ENCODE measurements at places on chromosomes 5 and 9. TPM values are rescaled to one million over a fixed set of nuclear protein-coding genes. Genes with fewer than 3 reads are reported as not detected.

GRCh38 chr5:157574456-157575380 lies 857 bp downstream of the ADAM19 start:
- peaks cover 9% of the 10 kb centered on the region for H3K36me3 ChIP-seq
- peaks cover 19% of the 10 kb centered on the region for H3K4me1 ChIP-seq
- peak overlapping the region; percentile 89 for H3K4me3 ChIP-seq
- DNase-seq, result peak; percentile 89

NEUROG1 gene
- not detected for total RNA-seq

- H3K4me3 ChIP-seq, result no peak overlapping the region
- H3K4me1 ChIP-seq, result peaks cover 10% of the 10 kb centered on the region
- H3K27ac ChIP-seq, result no peak overlapping the region
These were observed 43.7 kb downstream of the STK10 start for GRCh38 chr5:172144291-172144815.

SLC1A3 gene
- total RNA-seq, result 76.9 TPM

- H3K4me3 ChIP-seq, result no peak overlapping the region
- H3K27me3 ChIP-seq, result no peaks in the 10 kb centered on the region
- no peaks in the 10 kb centered on the region for H3K4me1 ChIP-seq
- H3K36me3 ChIP-seq, result no peaks in the 10 kb centered on the region
- no peak for DNase-seq
These were observed 294.8 kb downstream of the ASTN2 start for GRCh38 chr9:117120061-117120460.

IFNA13 gene
- not detected for total RNA-seq

TICAM2 gene
- total RNA-seq, result 9.1 TPM

DNA sequence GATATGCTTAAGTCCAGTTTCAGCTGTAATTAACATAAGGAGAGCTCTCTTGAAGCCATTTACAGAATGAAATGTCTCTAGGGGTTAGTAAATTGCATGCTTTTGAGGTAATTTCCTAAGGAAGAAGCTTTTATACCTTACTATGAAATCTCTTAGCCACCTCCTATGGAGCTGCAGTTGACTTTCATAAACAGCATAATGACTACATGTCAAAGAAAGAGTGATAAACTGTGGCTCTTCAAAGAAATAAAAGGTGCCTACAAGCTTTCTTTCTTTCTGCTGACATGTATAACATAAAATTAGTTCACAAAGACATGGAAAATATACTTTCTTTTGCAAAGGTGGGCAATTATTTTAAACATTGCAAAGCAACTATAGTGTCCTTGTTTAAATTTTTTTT lies 90.8 kb downstream of the TMEM167A start:
- H3K4me3 ChIP-seq, result no peak overlapping the region
- no peaks in the 10 kb centered on the region for H3K27me3 ChIP-seq
- no peak for DNase-seq
- no peak overlapping the region for H3K27ac ChIP-seq
- H3K4me1 ChIP-seq, result no peaks in the 10 kb centered on the region

CMYA5 gene
- 2.1 TPM for total RNA-seq

DNA sequence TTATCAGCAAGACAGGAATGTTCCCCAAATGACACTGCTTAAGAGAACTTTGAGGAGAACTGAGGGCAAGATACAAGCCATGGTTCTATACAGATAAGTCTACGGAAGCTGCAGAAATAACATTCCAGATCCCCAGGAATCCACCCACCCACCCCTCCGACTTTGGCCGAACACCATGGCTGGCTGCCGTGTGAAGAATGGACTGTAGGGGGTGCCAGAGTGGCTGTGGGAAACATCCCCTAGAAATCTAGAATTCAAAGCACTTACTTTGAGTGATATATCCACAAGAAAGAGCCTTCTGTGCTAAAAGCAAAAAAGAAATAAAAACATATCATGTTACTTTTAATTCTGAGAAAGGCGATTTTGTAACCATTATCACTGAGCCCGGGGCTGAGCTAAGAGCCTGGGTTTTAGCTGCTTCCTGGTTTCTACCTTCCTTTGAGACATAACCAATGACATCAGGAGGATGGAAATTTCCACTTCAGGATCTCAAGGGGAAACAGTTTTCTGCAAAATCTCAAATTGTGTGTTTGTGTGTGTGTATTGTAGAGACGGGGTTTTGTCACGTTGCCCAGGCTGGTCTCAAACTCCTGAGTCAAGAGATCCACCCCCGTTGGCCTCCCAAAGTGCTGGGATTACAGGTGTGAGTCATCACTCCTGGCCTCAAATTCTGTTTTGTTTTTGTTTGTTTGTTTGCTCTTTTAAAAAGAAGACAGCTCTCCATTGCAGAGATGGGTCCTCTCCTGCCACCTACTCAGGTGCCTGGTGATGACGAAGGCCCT lies 36.4 kb downstream of the GGTA1 start:
- no peak overlapping the region for H3K27ac ChIP-seq
- peak; percentile 82 for DNase-seq
- no peak overlapping the region for H3K4me3 ChIP-seq
- H3K36me3 ChIP-seq, result no peaks in the 10 kb centered on the region
- peaks cover 21% of the 10 kb centered on the region for H3K27me3 ChIP-seq

NIPAL4 gene
- total RNA-seq, result not detected

DMGDH gene
- 7.2 TPM for total RNA-seq

CMBL gene
- total RNA-seq, result 9.0 TPM

CLINT1 gene
- 85.5 TPM for total RNA-seq

PCDHB1 gene
- total RNA-seq, result not detected

DNA sequence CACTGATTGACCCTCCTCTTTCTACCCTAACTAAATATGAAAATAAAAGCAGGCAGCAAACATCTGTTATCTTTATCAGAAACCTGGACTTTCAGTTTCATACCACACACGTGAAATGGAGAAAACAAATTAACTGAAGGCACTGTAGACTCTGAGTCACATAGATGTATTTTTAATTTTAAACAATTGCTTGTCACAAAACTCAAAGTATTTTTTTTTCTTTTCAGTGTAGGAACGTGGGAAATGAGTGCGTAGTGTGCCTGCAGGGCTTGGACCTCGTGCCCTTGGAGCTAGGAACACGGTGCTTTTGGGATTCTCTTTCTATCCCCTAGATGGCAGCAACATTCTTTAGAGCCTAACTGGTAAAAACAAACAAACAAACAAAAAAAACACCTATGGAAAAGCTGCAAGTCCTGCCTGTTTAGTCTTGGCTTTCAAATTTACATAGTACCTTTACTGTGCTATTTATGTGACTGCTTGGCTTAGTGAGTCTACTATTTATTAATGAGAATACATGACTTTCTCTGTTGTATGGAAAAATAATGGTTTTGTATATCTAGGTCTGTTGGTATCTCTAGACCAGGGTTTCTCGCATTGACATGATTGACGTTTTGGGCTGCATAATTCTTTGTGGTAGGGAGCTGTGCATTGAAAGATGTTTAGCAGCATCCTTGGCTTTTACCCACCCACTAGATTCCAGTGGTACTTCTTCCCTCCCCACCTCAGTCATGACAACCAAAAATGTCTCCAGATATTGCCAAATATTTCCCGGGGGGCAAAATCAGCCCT lies 16.8 kb upstream of the ACTBL2 start:
- H3K27me3 ChIP-seq, result no peaks in the 10 kb centered on the region
- H3K4me1 ChIP-seq, result peaks cover 19% of the 10 kb centered on the region
- no peaks in the 10 kb centered on the region for H3K36me3 ChIP-seq
- H3K27ac ChIP-seq, result peak overlapping the region; percentile 58
- DNase-seq, result no peak

SGCD gene
- total RNA-seq, result 33.3 TPM

FOXD4 gene
- 0.29 TPM for total RNA-seq

HAVCR1 gene
- 0.36 TPM for total RNA-seq

DNA sequence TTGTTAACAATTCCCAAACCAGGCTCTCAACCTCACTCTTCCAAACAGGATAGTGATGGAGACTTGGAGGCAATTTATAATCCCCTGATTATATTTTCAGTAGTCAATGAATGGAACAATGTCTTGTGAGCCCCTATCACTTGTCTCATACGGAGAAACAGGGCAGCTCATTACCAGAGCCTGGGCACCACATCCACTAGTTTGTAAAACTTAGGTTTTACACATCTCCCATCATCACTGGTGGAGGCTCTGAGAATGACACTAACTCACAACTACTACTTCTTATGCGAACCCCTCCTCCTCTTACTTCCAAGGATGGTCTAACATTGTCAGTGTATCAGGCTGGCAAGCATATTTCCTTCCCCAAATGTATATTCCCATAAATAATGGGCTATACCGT lies 253.7 kb downstream of the EPB41L4A start:
- no peak overlapping the region for H3K27ac ChIP-seq
- no peak for DNase-seq
- peaks cover 18% of the 10 kb centered on the region for H3K4me1 ChIP-seq
- H3K4me3 ChIP-seq, result no peak overlapping the region
- peaks cover 48% of the 10 kb centered on the region for H3K36me3 ChIP-seq
- H3K27me3 ChIP-seq, result no peaks in the 10 kb centered on the region

FCHO2 gene
- 29.2 TPM for total RNA-seq

DNA sequence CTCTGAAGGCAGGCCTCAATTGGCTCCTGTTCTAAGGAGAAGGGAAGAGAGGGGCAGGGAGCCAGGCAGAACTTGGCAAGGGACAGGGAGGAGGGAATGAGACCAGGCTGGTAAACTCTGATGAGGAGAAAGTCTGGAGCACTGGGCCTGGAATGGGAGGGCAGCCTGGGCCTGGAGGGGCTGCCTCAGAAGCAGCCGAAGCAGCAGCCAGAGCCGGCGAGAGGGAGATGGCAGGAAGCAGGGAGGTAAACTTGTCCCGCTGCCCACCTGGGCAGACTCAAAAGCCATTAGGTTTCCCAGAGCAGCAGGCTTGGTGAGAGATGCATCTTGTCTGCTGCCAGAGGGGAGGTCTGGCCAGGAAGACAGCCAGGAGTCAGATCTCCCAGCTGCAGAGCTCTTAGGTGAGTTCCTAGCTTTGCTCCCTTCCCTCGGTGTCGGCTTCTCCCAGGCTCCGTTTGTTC lies 37.0 kb upstream of the CRB2 start:
- DNase-seq, result peak; percentile 79
- H3K4me1 ChIP-seq, result no peaks in the 10 kb centered on the region

GRCh38 chr9:136075881-136076678 lies 19.0 kb downstream of the NACC2 start:
- peaks cover 4% of the 10 kb centered on the region for H3K36me3 ChIP-seq
- H3K4me3 ChIP-seq, result no peak overlapping the region
- no peaks in the 10 kb centered on the region for H3K4me1 ChIP-seq
- DNase-seq, result peak; percentile 14
- no peaks in the 10 kb centered on the region for H3K27me3 ChIP-seq

CD74 gene
- 21.4 TPM for total RNA-seq

PCDHA6 gene
- 1.1 TPM for total RNA-seq

DNA sequence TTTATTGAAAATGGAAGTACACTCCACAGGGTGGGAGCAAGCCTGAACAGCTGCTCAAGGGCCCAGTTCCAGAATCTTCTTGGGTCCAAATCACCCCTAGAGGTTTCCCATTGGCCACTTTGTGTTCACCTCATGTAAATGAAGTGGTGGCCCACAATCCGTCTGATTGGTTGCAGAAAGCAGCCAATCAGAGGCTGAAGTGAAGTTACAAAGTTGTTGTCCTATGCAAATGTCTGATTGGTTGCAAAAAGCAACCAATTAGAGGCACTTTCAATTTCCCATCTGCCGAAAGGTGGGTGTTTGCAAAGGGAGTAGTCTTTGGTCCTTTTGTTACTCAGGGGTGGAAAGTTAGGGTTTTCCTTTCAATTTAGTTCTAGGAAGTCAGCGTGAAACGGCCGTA lies 8.8 kb downstream of the TMEM171 start:
- DNase-seq, result no peak
- H3K36me3 ChIP-seq, result no peaks in the 10 kb centered on the region
- H3K27me3 ChIP-seq, result no peaks in the 10 kb centered on the region
- no peak overlapping the region for H3K27ac ChIP-seq

TSTD2 gene
- 16.3 TPM for total RNA-seq

- no peaks in the 10 kb centered on the region for H3K4me1 ChIP-seq
- no peak overlapping the region for H3K27ac ChIP-seq
- H3K36me3 ChIP-seq, result no peaks in the 10 kb centered on the region
- H3K4me3 ChIP-seq, result no peak overlapping the region
These were observed 240.1 kb downstream of the DENND1A start for GRCh38 chr9:123689701-123690428.

GRCh38 chr5:131981516-131981915 lies 29.9 kb downstream of the ACSL6 start:
- H3K4me3 ChIP-seq, result no peak overlapping the region
- no peaks in the 10 kb centered on the region for H3K4me1 ChIP-seq
- DNase-seq, result no peak
- no peaks in the 10 kb centered on the region for H3K36me3 ChIP-seq
- H3K27me3 ChIP-seq, result peaks cover 3% of the 10 kb centered on the region

DNA sequence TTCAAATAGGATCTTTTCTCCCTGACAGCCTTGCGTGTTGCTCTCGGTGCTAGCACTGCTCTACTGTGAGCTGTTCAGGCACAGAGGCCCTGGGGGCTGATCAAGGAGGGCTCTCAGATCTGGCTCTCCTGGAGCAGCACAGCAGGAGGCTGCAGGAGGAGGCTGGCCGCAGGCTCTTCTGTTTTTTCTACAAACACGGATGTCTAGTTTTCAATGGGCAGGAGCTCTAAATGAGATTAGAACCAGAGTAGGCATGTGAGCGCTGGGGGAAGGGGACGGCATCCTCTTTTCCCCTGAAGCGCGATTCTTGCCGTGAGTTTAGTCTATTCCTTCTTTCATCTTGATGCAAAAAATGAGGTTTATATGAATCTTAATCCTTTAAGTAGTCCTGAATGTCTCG lies 61.7 kb upstream of the IRX4 start:
- no peak overlapping the region for H3K4me3 ChIP-seq
- H3K4me1 ChIP-seq, result no peaks in the 10 kb centered on the region
- H3K27me3 ChIP-seq, result no peaks in the 10 kb centered on the region
- H3K27ac ChIP-seq, result no peak overlapping the region
- H3K36me3 ChIP-seq, result no peaks in the 10 kb centered on the region

DNA sequence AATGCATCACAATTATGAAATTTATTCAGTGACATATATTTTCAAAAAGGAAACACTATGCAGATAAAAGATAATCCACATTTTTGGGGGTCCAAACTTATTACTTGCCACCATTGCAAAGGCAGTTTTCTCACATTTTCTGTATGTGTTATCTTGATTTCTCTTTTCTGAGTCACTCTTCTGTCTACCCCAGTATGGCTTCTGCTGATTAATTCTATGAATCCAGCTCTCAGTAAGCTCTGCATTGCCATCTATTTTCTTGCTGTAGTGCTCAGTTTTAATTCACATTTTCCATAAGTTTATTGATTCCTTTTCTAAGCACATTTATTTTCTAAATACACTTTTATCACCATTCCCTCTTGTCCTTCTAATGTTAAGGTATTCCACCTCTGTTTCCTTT lies 1.7 kb downstream of the IFNA10 start:
- H3K36me3 ChIP-seq, result no peaks in the 10 kb centered on the region
- no peak for DNase-seq
- no peaks in the 10 kb centered on the region for H3K27me3 ChIP-seq

- no peaks in the 10 kb centered on the region for H3K4me1 ChIP-seq
- no peaks in the 10 kb centered on the region for H3K27me3 ChIP-seq
- no peak overlapping the region for H3K4me3 ChIP-seq
- H3K36me3 ChIP-seq, result peaks cover 32% of the 10 kb centered on the region
- no peak overlapping the region for H3K27ac ChIP-seq
These were observed 26.6 kb downstream of the AK3 start for GRCh38 chr9:4714266-4715016.

GRCh38 chr5:126975796-126976195 lies 54.6 kb downstream of the MARCHF3 start:
- H3K27me3 ChIP-seq, result no peaks in the 10 kb centered on the region
- peaks cover 10% of the 10 kb centered on the region for H3K4me1 ChIP-seq
- DNase-seq, result no peak
- no peak overlapping the region for H3K4me3 ChIP-seq
- H3K27ac ChIP-seq, result no peak overlapping the region

Data from osteoblast (primary cell).